CD4-positive, alpha-beta T cell (primary cell): ENCODE measurements at places on chromosomes 5 and 9.
A peak's percentile ranks its signal among the peaks of the same experiment; 100 is the strongest.

DNA sequence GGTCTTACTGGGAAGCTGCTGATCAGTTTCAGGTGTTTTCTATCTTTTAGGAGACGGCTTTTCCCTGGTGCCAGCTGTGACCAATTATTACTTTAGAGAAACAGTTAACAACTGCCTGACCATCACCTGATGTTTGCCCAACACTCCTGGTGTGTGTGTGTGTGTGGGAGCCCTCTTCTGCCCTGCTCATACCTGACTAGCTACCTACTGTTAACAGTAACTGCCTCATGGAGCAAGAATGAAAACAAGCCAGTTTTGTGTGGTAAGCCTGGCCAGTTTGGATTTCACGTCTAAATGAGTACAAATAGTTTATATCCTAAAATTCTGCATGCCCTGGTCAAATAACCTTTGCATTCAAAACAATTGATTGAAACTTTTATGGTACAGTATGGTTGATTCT lies 46.1 kb upstream of the RIOK2 start:
- no peak for DNase-seq

GRCh38 chr9:96867079-96867804 lies 12.9 kb upstream of the ZNF782 start:
- no peak for DNase-seq

DNA sequence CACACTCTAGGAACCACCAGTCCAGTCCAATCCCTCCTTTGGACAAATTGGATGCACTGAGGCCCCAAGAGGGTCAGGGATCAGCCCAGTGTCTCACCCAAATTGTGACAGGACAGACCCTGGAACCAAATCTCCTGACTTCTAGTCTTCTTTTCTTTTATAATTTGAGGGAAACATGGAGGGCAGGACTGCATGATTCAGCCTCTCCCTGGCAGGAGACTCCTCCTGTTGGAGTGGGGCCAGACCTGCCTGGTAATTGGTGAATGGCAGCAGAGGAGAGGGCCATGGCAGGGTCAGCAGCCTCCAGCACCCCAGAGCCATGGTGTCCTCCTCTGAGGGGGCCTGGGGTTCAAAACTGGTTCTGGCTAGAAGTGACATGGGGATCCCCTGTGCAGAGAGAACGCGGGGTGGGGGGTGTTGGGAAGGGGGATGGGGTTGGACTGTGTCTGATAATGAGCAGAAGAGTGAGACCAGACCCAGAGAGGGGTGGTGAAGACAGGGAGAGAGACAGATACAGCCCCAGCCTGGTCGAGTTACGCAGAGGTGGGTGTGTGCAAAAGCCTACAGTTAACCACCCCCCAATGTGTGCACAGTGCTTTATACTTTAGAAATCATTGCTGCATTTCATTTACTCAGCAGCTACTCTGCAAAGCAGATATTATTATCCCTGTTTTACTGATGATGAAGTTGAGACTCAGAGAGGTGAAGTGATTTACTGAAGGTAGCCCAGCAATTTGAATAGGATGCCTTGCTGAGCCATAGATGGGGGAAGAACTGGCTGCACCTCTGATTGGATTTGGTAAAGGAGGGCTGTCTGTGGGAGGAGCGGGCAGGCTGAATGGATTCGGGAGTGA lies 3.8 kb upstream of the SYNPO start:
- DNase-seq: no peak

DNA sequence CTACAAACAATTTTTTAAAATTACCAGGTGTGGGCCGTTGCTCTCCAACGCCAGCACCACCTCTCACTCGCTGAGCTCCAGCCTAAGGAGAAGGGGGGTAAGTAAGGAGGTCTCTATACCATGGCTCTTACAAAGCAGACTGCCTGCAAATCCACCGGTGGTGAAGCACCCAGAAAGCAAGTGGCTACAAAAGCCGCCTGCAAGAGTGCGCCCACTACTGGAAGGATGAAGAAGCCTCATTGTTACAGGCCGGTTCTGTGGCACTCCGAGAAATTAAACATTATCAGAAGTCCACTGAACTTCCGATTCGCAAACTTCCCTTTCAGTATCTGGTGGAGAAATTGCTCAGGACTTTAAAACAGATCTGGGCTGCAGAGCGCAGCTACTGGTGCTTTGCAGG lies 46.0 kb downstream of the CDO1 start:
- DNase-seq: no peak

DNA sequence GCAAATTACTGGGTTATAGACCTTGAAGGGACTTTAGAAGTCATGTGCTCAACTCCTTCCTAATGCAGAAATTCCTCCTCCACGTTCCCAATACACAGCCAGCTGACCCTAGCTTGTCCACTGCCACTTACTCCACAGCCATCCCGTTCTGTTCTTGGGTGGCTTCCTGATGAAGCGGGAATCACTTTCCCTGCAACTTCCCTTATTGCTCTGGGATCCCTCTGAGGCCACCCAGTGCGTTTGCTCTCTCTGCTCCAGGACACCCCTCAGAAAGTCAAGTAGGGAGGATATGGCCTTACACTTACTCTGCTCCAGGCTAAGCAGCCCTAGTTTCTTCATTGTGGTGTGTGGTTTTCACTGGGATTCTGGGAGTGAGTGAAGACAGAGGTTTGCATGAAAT lies 55.5 kb downstream of the GALNT12 start:
- no peak for DNase-seq

DNA sequence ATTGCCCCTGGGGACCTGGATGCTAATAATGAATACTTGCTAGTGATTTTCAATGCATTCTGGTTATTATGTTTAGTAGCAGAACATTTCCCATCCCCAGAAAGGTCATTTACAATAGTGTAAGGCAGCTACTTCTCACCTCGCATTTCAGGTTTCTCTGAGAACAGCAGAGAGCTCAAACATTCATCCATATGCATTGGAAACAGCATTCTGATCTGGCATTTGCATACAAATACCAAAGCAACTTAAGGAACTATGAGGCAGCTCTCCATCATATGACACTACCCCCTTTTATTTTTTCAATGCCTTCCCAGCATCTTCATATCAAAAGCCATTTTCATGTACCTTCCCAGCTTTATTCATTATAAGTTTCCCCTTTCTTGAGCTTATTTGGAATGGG lies 6.4 kb downstream of the PPP2R2B start:
- DNase-seq: no peak

DNA sequence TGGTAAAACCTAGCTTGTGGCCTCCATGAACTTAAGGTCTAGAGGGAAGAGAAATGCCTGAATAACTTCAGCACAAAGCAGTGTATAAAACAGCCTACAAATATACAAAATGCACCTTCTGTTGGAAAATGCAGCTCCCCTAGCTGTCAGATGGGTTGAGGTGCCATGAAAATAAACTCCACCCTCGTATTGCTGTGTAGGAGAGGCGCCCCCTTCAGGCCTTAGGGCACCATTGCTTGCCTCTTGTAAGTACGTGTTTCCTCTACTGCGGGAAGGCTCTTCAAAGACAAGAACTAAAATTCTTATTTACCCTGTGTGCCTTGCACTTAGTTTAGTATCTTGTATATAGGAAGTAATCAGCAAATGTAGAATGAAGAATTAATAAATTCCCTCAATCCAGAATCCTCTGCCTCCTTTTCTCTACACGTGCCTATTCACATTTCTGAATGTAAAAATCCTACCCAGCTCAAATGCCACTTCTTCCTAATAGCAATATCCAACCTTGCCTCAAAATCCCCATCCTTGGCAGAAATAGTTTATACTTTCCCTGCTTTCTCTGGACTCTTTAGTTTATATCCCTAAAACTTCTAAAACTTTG lies 393.7 kb upstream of the PDE4D start:
- no peak for DNase-seq

GRCh38 chr5:150512368-150512747 lies 4.4 kb downstream of the NDST1 start:
- DNase-seq: no peak

DNA sequence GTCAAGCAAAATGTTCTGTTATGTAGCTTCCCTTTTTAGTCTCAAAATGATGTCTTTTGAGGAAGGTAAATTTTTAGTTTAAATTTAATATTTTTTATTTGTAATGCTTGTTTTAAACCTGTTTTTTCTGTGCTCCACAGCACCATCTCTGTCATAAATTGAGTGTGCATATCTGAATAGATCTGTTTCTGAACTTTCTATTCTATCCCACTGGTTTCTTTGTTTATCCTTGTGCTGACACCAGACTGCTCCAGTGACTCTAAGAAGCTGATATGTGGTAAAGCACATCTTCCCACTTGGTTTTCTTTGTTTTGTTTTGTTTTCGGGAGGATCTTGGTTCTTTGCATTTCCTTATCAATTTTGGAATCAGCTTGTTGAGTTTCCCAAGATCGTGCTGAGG lies 7.1 kb upstream of the RNF145 start:
- DNase-seq: no peak

DNA sequence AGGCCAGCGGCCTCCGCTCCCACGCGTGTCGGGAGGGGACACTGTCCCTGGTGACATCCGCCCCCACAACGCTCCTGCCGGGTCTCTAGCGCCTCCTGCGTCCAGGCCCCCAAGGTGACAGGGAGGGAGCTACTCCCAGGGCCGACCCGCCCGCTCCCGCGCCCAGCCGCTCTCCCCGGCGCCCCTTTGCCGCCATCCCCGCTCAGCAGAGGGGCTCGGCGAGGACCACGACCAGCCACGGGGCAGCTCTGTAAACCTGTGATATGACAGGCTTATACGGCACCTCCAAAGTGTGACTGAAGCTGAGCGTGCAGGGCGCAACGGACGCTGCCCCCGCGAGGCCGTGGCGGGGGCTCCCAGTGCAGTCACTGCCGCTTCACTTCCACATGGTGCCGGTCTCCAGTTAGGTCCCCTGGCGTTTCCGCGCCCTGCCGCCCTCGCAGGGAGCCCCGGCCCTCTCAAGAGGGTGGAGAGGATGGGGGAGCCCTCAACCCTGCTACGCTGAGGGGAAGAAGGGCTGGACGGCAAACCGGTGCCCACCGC lies 978 bp upstream of the ADCY2 start:
- no peak for DNase-seq

- DNase-seq: peak; percentile 49
Measured at GRCh38 chr9:306907-307306, 92.2 kb downstream of the DOCK8 start.

DNA sequence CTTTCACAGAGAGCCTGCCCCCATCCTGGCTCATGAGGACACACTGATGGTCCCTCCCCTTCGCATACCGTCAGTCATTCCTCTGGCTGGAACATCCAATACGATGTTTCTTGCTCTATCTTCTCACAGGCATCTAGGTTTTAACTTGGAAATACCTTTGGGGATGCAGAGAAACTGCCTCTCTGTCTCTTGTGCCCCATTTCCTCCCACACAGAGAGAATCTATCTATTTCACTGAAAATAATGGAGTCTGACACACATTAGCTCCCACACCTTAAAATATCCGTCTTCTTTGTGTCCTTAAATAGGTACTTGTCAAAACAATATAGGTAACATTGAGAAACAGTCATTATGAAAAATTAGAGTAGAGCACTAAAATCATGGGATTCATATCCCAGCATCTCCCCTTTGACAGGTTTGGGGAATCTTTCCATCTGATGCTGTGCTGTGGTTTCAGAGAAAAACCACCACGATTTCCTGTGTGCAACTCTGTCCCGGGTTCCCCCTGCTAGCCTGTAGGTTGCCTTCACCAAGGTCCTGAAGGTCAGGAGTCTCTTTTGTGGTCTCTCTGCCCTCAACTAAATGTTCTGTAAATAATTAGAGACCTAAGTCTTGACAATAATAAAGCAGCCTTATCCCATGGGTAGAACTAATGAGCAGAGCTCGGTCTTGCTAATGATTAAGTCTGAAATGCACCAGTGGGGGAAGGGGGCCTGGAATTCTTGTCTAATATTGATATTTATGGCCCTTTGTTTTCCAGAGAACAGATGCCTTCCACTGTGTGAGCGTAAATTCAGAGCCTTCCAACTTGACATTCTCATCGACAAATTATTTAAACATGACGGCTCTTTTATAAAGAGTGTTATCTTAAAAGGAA lies 371.0 kb downstream of the ICE1 start:
- no peak for DNase-seq
